CD4-positive, alpha-beta T cell treated with Interleukin-6 at 100 ng/mL for 8 hours (primary cell): ENCODE measurements at places on chromosomes 7 and 10.

DNA sequence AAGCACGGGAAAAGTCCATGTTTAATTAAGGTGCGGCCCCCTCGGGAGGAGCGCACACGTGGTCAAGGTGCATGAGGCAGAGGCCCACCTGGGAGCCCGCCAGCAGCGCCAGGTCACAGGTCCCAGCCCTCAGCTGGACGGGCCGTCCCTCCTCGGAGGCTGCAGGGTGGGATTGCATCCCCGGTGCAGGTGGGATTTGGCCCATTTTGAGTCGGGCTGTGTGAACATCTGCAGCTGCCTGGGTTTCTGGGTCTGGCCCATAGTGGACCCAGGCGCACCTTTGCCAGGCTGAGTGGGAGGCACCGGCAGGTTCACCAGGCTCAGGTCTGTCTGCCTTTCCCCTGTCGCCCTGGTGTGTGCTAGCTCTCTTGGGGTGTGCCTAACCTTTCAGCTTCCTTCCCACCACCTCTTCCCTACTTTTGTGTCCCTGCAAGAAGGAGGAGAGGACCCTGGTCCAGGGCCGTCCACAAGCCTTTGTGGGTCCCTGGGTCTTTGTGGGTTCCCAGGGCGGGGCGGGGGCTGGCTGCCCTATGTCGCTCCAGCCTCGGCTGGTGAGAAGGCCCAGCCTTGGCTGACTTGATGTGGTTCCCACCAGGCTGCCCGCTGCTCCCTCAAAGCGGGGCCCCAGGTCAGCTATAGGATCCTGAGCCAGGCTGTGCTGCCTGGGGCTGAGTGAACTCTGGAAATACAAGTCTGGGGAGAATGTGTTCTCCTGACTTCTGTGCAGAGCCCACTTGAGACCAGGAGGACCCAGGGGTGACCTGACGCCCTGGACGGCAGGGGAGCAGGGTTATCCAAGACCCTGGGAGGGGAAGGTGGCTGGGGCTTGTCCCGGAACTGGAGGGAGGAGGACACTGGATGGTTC is 186.7 kb upstream of the SHH start:
- no peak for DNase-seq

- no peak for DNase-seq
Measured at GRCh38 chr7:94266238-94266644, 128.5 kb upstream of the COL1A2 start.

DNA sequence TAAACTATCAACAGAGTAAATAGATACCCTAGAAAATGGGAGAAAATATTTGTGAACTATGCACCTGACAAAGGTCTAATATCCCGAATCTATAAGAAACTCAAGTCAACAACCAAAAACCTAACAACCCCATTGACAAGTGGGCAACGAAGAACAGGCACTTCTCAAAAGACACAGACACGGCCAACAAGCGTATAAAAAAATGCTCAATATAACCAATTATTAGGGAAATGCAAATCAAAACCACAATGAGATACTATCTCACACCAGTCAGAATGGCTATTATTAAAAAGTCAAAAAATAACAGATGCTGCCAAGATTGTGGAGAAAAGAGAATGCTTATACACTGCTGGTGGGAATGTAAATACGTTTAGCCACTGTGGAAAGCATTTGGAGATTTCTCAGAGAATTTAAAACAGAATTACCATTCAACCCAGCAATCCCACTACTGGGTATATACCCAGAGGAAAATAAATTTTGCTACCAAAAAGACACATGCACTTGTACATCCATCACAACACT is 63.2 kb upstream of the CAV2 start:
- DNase-seq: no peak

- DNase-seq: no peak
Measured at GRCh38 chr7:112381311-112382091, 68.8 kb upstream of the IFRD1 start.

GRCh38 chr10:72308320-72308987 is 34.7 kb downstream of the DDIT4 start:
- no peak for DNase-seq

DNA sequence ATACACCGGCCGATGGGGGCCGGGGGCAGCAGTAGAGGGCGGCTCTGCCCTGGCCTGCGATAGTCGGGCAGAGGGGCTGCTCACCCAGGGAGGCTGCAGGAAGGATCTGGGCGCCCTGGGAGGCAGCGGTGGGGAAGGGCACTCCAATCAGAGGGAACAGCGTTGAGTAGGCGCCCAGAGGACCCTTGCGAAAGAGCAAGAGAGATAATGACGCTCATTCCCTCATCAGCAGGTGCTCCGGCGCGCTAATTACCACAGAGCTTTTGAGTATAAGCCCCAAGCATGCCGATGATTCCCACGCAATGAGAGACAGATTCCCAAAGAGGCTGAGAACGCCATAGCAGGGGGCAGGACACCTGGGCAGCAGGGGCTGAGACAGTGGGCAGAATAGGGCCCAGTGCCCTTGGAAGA is 215.3 kb downstream of the MAD1L1 start:
- no peak for DNase-seq

- no peak for DNase-seq
Measured at GRCh38 chr7:41156268-41156667, 546.6 kb downstream of the INHBA start.

- no peak for DNase-seq
Measured at GRCh38 chr10:131544495-131544894, 233.0 kb upstream of the TCERG1L start.

DNA sequence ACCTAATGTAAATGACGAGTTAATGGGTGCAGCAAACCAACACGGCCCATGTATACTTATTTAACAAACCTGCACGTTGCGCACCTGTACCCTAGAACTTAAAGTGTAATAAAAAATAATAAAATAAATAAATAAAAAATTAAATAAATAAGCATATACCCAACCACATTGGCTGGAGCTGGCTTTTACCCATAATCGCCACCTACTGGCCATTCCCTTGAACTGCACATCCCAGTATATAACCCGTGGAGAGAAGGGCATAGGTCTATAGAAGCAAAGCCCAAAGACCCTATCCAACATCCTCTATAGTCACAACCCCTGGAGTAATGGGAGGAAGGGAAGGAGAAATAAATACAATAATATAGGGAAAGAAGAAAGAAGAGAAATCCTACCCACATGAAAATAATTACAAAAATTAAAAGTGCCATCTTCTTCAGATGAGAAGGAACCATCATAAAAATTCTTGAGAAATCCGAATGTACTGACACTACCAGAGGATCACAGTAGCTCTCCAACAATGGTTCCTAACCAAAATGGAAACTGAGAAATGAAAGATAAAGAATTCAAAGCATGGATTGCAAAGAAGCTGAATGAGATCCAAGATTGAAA is 65.6 kb downstream of the TWIST1 start:
- no peak for DNase-seq

DNA sequence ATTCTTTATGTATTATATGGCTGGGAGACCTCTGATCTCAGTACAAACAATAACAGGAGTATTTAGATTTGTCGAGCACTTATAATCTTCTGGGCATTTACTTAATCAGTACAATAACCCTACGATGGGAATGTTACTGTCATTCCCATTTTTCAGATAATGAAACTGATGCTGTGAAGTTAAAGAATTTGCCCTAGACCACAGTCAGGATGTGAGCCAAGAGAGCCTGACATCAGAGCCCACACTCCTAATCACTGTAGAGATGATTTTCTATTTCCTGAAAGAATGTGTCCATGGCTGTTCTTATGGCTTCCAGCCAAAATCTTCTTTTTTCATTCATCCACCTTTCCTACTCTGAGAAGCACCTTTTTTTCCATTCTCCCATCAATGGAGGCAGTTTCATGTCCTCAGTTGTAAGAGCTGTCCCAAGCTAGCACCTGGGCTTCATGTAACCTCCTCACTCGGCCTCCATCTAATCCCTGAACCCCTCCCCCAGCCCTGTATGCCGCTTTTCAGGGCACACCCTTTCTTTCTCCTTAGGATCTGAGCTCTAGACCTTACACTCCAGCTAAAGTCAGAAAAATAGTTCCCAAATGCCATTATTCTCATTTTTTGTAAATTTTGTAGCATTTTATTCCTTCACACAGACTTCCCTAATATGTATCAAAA is 12.2 kb upstream of the CAV1 start:
- DNase-seq: no peak

- DNase-seq: no peak
Measured at GRCh38 chr7:36264123-36264801, 111.2 kb downstream of the EEPD1 start.

DNA sequence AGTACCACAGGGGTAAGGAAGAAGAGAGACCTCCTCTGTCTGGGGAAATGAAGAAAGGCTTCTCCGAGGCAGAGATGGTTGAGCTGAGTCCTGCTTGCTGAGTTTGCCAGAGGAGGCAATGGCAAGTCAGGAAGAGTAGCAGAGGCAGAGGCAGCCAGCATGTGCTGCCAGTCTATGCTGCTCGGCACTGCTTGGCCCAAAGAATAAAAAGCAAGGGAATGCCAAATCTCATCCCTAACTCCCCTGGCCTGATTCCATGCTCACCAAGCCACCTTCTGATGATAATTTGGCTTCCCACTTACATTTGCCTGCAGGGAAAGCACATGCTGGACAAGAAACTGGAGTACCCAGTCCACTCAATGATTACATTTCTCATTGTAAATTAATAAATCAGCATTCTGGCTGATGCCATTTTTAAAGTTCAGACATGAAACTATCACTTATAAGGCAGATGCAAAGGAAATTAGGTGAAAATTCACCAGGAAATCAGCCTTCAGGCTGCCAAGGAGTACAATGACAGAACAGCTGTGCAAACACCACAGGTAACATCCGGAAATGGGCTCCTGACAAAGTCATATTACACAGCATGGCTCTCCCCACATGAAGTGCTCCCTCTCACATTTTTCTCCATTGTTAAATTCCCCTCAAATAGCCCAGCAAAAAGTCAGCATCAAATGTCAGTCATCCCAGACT is 245.9 kb downstream of the MTERF1 start:
- no peak for DNase-seq

GRCh38 chr10:129099486-129099885 is 367.6 kb upstream of the MGMT start:
- no peak for DNase-seq

DNA sequence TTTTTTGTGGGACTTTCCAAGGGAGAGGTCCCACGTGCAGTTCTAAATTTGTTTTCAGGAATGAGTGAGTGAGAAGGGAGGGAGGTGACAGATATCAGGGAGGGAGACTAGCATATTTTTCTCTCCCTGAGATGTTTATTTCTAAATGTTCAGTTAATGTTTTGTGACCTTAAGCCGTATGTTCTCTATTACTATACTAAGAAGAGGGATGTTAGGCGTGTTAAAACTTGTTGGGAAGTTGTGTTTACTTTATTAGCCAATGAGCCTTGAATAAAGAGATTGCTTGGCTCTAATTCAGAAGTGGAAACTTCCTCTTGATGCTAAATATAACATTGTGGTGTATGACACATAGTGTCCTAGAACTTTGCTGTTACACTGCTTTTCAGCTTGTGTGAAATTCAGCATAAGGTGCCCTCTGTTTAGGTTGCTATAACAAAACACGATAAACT is 37.3 kb downstream of the DNAH11 start:
- no peak for DNase-seq

DNA sequence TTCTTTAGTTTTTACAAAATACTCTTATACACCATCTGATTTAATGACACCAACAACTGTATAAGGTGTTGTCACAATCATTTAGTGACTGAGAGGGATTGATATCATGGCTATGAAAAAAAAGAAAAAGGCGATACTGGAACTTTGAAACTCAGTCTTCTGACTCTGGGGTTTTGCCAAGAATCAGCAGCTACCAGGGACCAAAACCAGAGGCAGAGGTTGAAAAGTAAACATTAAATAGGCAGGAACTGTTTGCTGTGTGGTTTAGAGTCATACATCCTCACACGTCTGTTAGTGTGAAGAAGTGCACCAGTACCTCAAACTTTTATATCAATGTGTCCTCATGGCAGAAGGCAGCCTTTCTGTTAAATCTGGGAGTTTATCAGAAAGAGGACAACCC is 19.9 kb upstream of the GGCT start:
- DNase-seq: no peak

DNA sequence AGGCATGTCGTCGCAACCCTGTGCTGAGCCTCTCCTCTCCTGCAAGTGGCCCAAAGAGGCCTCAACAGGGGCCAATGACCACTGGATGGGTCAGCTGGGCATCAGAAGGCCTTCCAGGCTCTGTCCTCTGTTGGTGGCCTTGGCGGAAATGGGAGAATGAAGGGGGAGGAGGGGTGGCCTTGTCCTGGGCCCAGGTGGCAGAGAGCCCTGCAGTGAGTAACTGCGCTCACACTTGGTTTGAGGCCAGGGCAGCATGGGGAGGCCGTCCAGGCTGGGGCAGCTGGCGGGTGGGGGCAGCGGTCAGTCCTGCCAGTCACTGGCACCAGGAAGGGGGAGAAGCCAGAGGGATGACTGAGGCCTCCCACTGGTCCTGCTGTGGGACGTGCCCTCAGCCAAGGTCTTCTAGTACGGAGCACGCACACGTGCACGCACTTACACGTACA is 59.8 kb downstream of the LHPP start:
- no peak for DNase-seq

DNA sequence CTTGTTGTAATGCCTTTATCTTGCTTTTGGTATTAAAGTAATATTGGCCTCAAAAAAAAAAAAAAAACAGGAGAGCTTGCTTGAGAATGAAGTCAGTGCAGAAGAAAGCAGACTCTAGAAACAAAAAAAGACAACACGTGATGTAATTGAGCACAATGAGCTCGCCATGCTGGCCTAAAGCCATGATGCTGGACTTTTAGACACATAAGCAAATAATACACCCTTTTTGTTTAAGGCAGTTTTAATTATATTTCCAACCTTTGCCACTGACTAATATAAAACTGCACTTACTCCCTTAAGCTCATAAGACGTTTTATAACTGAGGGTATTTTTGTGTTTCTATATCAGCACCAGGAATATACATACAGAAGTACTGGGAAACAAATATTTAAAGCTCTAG is 798.3 kb downstream of the KCNMA1 start:
- no peak for DNase-seq

DNA sequence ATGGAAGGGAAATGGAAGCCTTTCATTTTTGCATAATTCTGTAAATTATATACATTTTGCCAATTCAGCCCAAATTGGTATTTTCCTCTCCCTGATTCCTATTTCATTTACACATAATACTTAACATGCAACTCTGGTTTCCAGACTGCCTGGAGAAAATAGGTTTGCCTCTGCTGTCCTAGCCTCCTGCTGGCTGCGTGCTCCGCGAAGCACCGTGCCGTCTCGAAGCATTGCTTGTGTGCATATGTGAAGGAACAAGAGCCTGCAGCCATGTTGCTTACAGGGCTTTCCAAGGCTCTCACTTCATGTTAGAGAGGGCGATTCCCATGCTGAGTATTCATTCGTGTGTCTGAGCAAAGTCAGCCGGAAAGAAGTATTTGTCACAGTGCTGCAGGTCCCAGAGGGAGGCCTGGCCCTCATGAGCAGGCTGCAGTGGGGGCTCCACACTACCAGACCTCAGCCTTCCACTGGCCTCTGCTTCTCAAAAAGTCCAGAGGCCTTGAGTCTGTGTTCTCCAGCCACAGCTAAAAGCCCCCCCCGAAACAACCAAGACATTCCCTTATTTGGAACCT is 66.5 kb downstream of the CLRN3 start:
- DNase-seq: no peak

DNA sequence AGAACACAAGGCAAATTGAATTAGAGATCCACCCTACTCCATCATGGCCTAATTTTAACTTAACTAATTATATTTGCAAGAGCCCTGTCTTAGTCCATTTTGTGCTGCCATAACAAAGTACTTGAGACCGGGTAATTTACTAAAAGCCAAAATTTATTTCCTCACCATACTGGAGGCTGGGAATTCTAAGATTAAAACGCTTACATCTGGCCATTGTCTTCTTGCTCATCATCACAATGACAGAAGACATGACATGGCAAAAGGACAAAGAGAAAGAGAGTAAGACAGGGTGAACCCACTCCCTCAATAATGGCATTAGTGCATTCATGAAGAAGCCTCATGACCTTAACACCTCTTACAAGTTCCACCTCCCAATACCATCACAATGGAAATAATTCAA is 1068.6 kb downstream of the DNAJB9 start:
- no peak for DNase-seq
